ENCODE measurements at places on chromosomes 16 and 17.

GRCh38 chr17:81228834-81229665, 6.3 kb upstream of the CEP131 start:
- ATAC-seq: no peak

GRCh38 chr16:80988756-80989155, 17.9 kb downstream of the CMC2 start:
- ATAC-seq: no peak

DNA sequence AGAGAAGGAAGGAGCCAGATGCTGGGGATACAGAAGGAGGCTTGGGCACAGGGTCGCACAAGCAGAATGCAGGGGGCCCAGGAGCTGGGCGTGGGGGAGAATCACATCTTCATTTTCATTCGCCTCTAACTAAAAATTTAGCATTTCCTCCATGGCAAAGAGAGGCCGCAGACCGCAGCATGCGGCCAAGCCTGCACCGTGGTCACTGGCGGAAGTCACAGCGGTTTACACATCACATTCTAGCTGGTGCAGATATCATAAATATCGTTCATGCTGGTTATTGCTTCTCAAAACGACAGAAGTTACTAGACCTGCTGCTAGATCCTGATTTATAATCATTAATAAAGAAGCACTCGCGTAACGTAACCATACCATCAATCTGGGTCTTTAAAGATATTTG, 162.0 kb downstream of the NTN1 start:
- ATAC-seq: no peak

GRCh38 chr17:82076018-82076784, 10.6 kb upstream of the DUS1L start:
- no peak for ATAC-seq

GRCh38 chr16:3214904-3215600, 19.9 kb downstream of the ZNF200 start:
- peak; percentile 87 for ATAC-seq

DNA sequence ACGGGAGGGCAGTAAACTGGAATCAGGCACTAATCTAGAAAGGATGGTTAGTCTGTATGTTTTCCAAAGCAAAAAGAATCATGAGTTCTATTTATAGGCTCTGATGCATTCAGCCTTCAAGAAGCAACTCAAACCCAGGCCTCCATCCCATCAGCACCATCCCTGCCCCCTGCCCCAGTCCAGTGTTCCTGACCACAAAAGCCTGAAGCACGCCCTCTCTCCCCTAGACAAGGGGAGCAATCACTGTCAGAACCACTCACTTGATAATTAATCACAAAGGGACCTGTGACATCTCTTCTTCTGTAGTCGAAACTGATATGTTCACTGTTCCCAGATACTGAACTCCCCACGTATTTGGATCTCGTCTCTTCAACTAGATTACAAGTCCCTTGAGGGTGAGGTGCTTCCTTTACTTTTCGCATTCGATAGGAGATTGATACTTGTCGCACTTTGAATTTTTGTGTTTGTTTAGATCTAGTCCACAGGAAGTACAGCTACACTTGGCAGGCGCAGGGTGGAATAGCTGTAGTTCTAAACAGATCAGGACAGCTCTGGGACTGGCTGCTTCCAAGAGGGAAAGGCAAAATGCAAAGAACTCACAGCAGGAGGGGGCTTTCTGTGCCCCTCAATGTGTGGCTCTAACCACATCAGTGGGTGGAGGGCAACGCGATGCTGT, 36.4 kb upstream of the CCDC182 start:
- no peak for ATAC-seq

GRCh38 chr17:35373984-35374765, 754 bp upstream of the SLFN11 start:
- peak; percentile 71 for ATAC-seq

DNA sequence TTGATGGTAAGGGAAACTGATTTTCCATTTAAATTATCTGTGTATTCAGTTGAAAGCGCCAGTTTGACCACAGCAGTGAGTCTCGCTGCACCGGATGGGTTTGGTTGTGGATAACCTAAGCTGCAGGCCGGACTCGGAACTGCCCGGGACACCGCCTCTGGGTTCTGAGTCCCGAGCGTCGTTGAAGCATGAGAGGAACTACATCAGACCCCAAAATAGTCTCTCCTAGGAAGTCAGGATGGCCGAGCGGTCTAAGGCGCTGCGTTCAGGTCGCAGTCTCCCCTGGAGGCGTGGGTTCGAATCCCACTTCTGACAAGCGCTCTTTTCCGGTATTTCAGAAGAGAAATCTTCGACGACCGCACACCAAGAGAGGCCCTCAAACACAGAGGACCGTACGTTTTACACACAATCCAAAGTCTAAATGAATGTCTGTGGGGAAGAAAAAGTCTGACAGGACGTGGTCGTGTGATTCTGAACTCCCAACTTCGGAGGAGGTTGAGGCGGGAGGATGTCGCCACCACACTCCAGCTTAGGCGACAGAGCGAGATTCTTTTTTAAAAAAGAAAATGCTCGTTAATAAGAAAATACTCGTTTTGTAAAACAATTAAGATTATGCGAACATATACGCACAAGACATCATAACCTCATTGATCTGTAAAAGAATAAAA, 15.4 kb upstream of the PLLP start:
- peak; percentile 66 for ATAC-seq

DNA sequence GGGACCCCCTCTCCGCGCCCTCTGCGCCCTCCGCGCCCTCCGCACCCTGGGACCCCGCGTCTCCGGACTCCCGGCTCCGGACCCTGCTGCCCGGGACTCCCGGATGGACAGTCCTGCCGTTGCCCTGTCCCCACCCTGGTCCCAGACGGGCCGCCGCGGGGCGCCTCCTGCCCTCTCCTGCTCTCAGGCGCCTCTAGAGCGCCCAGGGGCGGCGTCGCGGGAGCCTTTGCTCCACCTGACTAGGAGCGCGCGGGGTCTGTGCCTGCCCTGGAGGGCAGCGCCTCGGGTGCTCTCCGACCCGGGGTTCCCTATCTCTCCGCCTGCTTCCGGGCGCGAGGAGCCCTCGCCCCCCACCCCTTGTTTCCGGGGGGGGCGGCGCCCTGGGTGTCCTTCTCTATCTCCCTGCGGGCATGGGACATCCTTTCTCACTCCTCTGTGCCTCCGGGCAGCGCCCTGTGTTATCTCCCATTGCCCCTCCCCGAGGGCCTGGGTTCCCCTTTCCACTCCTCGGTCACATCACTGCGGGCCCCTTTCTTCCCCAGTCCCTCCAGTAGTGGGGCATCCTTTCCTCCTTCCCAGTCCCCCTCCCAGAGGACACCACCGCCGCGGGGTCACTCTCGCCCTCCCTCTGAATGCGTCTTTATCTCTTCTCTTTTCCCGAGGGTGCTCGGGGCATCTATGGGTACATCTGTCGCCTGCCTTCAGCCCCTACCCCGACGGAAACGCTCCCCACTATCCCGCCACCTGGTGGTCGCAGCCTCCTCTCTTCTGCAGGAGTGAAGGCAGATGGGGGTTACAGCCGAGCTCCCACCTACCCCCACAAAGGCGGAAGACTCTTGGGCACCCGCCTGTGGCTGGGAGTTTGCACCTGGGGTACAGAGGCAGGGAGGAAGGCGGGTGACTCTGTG, 875 bp downstream of the PRKCB start:
- peak; percentile 34 for ATAC-seq

- ATAC-seq: no peak
These were observed 8.5 kb downstream of the MLLT6 start for GRCh38 chr17:38713456-38714075.

GRCh38 chr17:48754500-48755261, 26.1 kb upstream of the HOXB13 start:
- no peak for ATAC-seq

- peak; percentile 68 for ATAC-seq
These were observed at the start of gene TIMP2 for GRCh38 chr17:78925234-78925633. TSS of gene TIMP2 (minus strand) at chr17:78925387. CDS start at chr17:78925088, 299 bp downstream.

DNA sequence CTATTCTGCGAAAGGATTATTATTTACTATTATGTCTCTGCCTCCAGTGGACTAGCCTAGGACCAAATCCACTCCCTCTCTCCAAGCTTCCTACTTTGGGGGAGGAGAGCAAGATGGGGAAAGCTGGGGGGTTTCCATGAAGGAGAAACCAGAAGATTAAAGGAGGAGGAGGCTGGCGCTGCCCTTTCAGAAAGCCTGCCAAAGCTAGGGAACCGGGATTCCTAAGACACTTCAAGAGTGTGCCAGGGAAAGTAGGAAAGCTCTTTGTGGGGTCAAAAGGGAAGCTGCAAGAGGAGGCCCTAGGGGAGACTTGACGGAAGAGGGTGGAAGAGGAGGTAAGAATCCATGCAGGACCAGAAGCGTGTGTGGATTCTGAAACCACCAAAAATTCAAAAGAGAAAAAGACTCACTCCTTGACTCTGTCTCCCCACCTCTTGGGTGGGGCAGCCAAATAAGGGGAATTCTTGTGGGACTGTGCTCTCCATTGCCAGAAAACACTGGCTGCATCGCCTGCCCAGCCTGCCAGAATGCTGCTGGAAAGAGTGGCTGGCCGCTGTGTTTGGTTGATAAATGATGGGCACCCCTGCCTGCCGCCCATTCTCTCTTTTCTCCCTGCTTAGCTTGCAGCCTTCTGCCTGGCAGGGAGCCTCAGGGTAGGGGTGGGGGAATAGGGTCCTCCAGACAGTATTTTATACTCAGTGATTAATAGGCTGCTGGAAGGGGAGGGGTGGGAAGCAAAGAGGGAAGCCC, 11.8 kb upstream of the KAT7 start:
- ATAC-seq: no peak

All from activated T-helper 17 cell treated with anti-CD3 and anti-CD28 coated beads, Interleukin-2, amount 50 U/mL, for 72 hours (primary cell).